Adipocyte (in vitro differentiated cells): ENCODE measurements at places on chromosomes 4 and X.
A peak's percentile ranks its signal among the peaks of the same experiment; 100 is the strongest.

DNA sequence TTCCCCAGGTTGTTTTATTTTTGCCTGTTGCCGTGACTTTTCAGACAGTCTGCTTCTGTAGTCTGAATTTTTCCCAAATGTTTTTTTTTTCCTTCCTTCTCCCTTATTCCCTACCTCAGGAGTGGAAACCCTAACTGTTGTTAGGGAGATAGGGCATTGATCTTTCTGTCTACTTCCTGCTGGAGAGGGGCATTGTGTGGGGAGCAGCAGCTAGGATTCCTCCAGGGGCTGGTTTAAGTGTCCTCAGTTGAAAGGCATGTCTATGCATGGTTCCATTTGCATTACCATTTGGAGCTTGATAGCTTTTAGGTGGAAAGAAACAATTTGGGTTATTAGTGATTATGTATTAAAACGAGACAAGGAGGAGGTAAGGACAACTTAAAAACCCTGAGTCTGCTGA lies 383.9 kb downstream of the DCAF12L2 start:
- DNase-seq = no peak

DNA sequence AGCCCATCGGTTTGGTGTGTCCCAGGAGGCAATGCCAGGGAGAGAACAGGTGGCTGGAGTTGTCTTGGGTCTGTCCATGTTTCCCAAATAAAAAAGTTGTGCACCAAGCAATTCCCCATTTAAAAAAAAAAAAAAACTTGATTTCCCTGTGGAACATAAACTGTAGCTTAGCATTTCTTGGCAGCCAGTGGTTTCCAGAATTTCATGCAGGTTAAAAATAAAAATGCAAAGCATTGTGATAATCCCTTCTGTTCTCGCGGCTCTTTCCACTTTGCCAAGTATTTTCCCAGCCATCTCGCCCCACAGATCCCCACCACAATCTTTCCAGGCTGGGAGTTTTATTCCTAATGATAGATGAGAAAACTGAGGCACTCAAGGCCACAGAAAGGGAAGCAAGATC lies 51.4 kb upstream of the MSX1 start:
- no peak for DNase-seq

GRCh38 chrX:103847174-103847870 lies 15.3 kb upstream of the RAB9B start:
- peak; percentile 47 for DNase-seq

DNA sequence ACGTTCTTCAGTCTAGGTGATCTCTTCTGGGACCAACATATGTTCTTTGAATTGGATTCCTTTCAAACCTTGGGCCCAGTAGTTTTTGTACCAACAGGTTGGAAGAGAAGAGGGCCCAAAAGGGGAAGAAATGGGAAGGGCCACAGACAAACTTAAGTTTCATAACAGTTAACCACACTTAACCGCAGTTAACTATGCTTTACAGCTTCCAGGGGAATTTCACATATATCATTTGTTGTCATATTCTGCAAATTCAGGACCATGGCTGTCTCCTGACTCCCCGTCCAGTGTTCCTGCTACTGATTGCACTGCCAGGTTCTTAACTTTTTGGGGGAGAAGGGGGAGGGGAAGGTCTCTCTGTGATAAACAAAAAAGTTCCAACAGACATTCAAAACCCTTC lies 34.6 kb downstream of the RTL5 start:
- no peak for DNase-seq

DNA sequence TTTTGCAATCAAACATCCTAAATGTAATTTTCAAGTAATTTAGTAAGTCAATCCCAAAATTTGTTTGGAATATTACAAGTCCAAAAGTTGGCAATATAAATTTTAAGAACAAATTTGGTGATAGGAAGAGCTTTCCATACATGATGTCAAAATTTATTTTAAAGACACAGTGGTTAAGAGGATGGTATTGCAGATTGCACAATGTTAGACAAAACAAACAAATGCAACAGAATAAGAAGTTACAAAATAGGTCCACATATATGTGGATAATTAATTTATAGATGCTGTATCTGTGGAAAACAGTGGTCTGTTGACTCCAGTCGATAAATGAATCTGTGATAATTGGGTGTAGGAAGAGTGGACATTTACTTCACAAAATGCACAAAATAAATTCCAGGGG lies 358.5 kb downstream of the PCDH7 start:
- peak; percentile 53 for DNase-seq

DNA sequence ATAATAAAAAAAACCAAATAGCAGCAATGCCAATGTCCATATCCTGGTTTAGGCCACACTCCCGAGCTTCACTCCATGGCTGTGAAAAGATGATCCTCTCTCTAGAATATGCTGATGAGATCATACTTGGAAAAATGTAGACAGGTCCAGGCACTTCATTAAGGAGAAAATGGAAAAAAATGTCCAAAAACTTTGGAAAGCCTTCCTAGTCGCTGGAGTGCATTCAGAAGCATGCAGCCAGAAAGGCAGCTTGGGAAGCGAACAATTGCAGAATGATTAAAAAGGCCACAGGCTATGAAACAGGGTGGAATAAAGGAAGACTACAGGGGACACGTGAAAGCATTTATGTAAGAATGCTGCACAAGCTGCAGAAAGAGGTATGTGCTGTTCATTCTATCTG lies 165.6 kb upstream of the HCCS start:
- no peak for DNase-seq
